ENCODE measurements at places on chromosomes 5 and 9. TPM values are rescaled to one million over a fixed set of nuclear protein-coding genes. Genes with fewer than 3 reads are reported as not detected.

C9orf152 gene
- not detected for total RNA-seq

DNA sequence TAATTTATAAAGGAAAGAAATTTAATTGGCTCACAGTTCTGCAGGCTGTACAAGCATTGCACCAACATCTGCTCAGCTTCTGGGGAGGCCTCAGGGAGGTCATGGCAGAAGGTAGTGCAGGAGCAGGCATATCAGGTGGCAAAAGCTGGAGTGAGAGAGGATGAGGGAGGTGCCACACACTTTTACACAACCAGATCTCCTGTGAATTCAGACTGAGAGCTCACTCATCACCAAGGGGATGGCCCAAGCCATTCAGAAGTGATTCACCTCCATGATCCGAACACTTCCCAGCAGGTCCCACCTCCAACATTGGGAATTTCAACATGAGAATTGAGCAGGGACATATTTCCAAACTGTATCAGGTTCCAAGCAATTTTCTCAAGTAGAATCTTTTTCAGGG is 84.7 kb upstream of the BRINP1 start:
- no peaks in the 10 kb centered on the region for H3K27me3 ChIP-seq
- no peaks in the 10 kb centered on the region for H3K4me1 ChIP-seq
- H3K27ac ChIP-seq = no peak overlapping the region
- no peak for DNase-seq

DNA sequence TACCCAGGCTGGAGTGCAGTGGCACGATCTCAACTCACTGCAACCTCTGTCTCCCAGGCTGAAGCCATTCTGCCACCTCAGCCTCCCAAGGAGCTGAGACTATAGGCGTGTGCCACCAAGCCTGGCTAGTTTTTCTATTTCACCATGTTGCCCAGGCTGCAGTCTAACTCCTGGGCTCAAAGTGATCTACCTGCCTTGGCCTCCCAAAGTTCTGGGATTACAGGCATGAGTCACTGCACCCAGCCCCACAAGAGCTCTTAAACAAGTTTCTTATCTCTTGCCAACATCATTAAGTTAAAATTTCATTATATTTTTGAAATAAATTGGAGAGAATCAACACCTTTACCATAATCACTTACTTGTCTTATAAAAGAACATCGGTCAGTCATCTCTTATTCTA is 280.3 kb downstream of the ARHGEF28 start:
- H3K27ac ChIP-seq = no peak overlapping the region
- DNase-seq = no peak
- H3K4me3 ChIP-seq = no peak overlapping the region
- no peaks in the 10 kb centered on the region for H3K4me1 ChIP-seq
- H3K36me3 ChIP-seq = no peaks in the 10 kb centered on the region
- peaks cover 7% of the 10 kb centered on the region for H3K27me3 ChIP-seq

DNA sequence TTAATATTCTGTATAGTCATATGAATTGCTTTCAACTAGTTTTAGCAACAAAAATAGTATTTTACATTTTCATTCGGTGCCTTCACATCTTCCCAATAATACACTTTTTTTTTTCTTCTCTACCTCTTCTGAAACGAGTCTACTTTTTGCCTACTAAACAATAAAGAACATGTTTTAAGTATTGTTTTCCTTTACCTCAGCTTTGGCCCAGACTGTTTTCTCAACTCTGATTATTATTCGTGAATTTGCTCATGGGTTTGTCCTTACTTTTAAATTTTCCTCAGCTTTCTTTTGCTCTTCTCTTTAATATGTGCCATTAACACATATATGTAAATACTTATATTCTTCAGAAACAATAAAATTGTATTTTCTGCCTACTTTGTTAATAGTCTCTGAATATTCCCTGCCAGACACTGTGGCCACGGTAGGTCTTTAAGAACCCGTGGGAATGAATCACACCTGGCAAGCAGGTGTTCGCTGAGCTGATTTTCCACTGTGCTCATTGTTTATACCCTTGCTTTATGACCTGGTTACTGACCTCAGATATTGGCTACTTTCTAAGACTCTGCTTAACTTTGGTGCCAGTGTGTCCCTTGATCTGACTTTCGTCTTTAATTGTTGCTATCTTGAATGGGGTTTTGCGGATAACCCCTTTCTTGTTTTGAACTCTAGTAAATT is 49.1 kb downstream of the FAM170A start:
- H3K27me3 ChIP-seq = no peaks in the 10 kb centered on the region
- H3K4me3 ChIP-seq = no peak overlapping the region
- no peaks in the 10 kb centered on the region for H3K36me3 ChIP-seq
- no peaks in the 10 kb centered on the region for H3K4me1 ChIP-seq
- no peak overlapping the region for H3K27ac ChIP-seq

DNA sequence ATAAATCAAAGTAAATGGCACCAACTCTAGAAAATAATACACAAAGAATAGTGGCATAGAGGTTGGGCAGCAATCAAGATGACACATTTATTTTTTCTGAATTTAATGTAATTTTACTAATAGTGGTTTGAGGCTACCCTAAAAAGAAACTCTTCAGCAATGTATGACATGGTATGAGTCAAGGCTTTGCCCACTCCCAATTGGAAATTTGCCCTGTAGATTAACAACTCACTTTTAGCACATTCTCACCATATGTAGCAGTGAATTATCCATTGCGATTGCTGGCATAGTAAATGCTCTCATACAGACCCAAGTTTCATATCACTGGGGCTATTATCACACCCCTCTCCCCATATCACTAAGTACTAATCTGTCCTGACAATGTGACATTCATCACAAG is 832.1 kb upstream of the ZNF608 start:
- no peaks in the 10 kb centered on the region for H3K36me3 ChIP-seq
- H3K4me3 ChIP-seq = no peak overlapping the region
- H3K27me3 ChIP-seq = no peaks in the 10 kb centered on the region

DNA sequence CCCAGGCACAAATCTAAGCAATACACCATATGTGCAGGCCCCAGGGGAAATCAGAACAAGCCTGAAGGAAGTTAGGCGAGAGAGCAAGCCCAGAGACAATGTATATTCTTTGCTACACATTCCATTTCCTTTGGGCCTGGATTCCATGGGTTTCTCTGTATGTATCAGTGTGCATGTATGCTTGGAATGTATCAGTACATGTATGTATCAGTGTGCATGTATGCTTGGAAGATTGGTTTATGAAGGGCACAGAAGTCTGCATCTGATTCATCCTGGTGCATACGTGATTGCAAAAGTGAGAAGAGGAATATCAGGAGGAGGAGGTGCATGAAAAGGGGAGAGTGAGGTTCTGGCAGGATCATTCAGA is 232.6 kb upstream of the ANKRD55 start:
- no peaks in the 10 kb centered on the region for H3K36me3 ChIP-seq
- no peak for DNase-seq
- H3K4me3 ChIP-seq = no peak overlapping the region
- H3K4me1 ChIP-seq = no peaks in the 10 kb centered on the region
- no peak overlapping the region for H3K27ac ChIP-seq

ROPN1L gene
- 0.38 TPM for total RNA-seq

C5orf46 gene
- not detected for total RNA-seq

DNA sequence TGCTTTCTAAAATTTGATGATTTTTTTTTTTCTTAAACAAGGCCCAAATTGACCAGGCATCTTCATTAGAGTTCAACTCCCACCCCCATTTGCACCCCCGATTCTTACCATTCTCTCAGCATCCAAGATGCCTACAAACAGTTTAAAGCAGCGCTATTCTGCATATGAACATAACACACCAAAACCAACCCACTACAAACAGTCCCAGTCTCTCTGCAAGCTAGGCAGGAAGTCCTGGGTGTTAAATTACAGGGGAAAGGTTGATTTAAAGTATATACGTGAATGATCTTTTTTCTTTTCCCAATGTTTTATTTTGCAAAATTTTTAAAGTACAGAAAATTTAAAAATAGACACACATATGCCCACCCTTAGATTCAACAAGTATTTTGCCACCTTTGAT is 127.0 kb downstream of the ADAMTS12 start:
- H3K4me1 ChIP-seq = no peaks in the 10 kb centered on the region
- H3K27me3 ChIP-seq = no peaks in the 10 kb centered on the region
- H3K36me3 ChIP-seq = no peaks in the 10 kb centered on the region
- H3K4me3 ChIP-seq = no peak overlapping the region

QRFP gene
- not detected for total RNA-seq

DNA sequence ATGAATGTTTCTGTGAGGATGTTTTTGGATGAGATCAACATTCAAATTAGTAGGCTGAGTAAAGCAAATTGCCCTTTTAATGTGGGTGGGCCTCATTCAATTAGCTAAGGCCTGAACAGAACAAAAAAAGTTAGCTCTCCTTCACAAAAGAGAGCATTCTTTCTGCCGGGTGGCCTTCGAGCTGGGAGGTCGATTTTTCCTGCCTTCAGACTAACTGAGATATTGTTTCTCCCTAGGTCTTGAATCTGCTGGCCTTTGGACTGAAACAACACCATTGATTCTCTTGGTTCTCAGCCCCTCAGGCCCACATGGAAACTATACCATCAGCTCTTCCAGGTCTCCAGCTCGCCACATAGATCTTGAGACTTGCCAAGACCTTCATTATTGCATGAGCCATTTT is 29.1 kb upstream of the FREM1 start:
- no peak for DNase-seq
- no peaks in the 10 kb centered on the region for H3K27me3 ChIP-seq
- no peaks in the 10 kb centered on the region for H3K4me1 ChIP-seq
- no peaks in the 10 kb centered on the region for H3K36me3 ChIP-seq
- H3K4me3 ChIP-seq = no peak overlapping the region

FREM1 gene
- total RNA-seq = 0.11 TPM

DNA sequence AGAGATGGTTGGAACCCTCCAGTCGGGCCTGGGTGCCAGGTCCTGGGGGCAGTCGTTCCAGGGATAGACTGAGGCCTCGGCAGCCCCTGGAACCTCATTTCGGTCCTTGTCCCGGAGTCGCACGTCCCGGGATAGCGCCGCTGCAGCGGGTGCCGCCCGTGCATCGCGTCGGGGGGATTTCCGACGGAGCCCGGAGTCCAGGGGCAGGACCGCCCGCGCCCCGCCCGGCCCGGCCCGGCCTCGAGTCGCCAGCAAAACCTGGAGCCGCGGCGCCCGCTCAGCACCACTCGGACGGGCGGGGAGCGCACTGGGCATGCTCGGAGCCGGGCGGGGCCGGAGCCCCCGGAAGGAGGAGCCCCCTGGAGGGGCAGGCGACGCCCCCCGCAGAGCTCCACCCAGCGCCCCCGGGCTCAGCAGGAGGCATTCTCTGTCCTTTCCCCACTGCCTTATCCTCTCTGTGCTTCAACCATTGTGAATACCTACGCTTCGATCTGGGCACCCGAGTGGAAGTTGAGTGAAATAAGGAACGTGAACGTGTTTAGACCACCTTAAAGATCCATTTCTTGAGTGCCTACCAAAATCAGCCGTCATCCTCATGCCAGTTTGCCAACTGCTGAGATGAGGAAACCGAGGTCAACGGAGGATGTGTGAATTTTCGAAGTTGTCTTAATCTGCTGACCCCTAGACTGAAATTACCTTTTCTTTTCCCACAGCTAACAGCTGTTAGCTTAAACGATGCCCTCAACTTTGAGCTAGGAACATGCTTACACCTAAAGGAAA is 1.7 kb upstream of the PTPN3 start:
- H3K36me3 ChIP-seq = no peaks in the 10 kb centered on the region
- H3K4me1 ChIP-seq = no peaks in the 10 kb centered on the region
- peaks cover 15% of the 10 kb centered on the region for H3K27me3 ChIP-seq
- no peak overlapping the region for H3K4me3 ChIP-seq

- H3K27ac ChIP-seq = no peak overlapping the region
- no peaks in the 10 kb centered on the region for H3K4me1 ChIP-seq
- no peak for DNase-seq
- H3K27me3 ChIP-seq = no peaks in the 10 kb centered on the region
- no peaks in the 10 kb centered on the region for H3K36me3 ChIP-seq
- no peak overlapping the region for H3K4me3 ChIP-seq
Observed at GRCh38 chr9:4289411-4290326, 10.2 kb downstream of the GLIS3 start.

IL5 gene
- not detected for total RNA-seq

DNA sequence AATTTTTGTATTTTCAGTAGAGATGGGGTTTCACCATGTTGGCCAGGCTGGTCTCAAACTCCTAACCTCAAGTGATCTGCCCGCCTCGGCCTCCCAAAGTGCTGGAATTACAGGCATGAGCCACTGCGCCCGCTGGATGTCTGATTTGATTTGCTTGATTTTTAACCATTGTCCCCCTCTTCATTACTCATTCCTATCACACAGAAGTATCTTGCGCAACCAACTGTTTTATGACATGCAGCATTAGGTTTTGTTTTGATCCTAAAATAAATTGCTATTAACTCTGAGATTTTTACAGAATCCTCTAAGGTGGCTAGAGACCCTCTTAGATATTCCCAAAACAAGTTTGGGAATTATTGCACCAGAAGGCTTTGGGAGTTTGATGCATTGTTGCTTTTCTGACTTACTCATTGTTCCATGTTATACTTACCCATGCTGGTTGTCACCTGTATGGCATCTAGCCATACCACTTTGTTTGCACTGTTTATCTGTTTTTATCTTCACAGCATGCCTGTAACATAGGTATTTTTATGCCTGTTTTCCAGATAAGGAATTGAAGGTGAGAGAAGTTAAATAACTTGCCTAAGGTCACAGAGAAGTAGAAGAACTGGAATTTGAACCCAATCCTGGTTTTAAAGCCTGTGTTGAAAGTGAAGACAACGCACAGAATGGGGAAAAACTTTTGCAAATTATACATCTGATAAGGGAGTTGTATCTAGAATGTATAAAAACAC is 35.9 kb upstream of the PWWP2A start:
- no peak overlapping the region for H3K4me3 ChIP-seq
- DNase-seq = no peak
- no peak overlapping the region for H3K27ac ChIP-seq
- H3K36me3 ChIP-seq = no peaks in the 10 kb centered on the region
- peaks cover 29% of the 10 kb centered on the region for H3K4me1 ChIP-seq
- no peaks in the 10 kb centered on the region for H3K27me3 ChIP-seq

DNA sequence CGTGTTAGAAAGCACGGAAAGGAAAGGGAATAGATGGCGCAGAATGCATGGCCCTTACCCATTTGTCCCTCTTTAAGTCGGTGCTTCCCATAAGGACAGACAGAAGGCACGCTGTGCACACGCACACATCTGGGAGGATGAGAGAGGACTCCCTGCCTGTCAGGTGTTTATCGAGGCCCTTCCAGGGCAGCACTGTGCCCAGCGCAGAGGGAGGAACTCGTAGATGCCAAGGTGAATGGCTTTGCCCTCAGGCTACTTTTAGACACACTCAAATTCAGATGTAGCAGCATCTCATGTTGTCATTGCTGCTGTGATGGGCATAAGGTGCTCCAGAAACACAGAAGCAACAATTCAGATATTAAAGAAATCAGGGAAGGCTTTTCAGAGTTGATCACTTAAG is 70.2 kb upstream of the CTSL start:
- no peak for DNase-seq
- no peak overlapping the region for H3K4me3 ChIP-seq
- peaks cover 2% of the 10 kb centered on the region for H3K36me3 ChIP-seq
- H3K4me1 ChIP-seq = no peaks in the 10 kb centered on the region
- no peak overlapping the region for H3K27ac ChIP-seq

CYLC2 gene
- not detected for total RNA-seq

Measured in GM12878 (cell line).